ENCODE measurements at places on chromosomes 11 and 22. TPM values are rescaled to one million over a fixed set of nuclear protein-coding genes. Genes with fewer than 3 reads are reported as not detected.

The SLN gene
- not detected for total RNA-seq

The DBX1 gene
- not detected for total RNA-seq

The RAB36 gene
- total RNA-seq, result 3.3 TPM

The ENTHD1 gene
- not detected for total RNA-seq

The KCNJ1 gene
- total RNA-seq, result under 0.01 TPM

The ACTN3 gene
- not detected for total RNA-seq

The FAM227A gene
- total RNA-seq, result 1.5 TPM

The MS4A4A gene
- total RNA-seq, result not detected

The ME3 gene
- 41.0 TPM for total RNA-seq

The IFITM1 gene
- 10.0 TPM for total RNA-seq

The SLC35C1 gene
- 11.0 TPM for total RNA-seq

The DDX25 gene
- total RNA-seq, result not detected

The FLRT1 gene
- total RNA-seq, result not detected

The APOL5 gene
- total RNA-seq, result not detected

The RIMBP3B gene
- not detected for total RNA-seq

The SLC5A4 gene
- 0.93 TPM for total RNA-seq

The SLC22A8 gene
- total RNA-seq, result not detected

The SLC15A3 gene
- 2.7 TPM for total RNA-seq

The AQP11 gene
- 0.29 TPM for total RNA-seq

The CYB5R2 gene
- 1.1 TPM for total RNA-seq

The HTATIP2 gene
- total RNA-seq, result 60.7 TPM

The NAGA gene
- total RNA-seq, result 52.3 TPM

The POLD3 gene
- total RNA-seq, result 22.6 TPM

The OR51E2 gene
- not detected for total RNA-seq

The LDHAL6A gene
- total RNA-seq, result not detected

The DCUN1D5 gene
- total RNA-seq, result 105 TPM

The NRIP3 gene
- 20.0 TPM for total RNA-seq

The SYT8 gene
- not detected for total RNA-seq

The KRTAP5-2 gene
- not detected for total RNA-seq

The OR6T1 gene
- total RNA-seq, result not detected

The FAM118B gene
- 37.3 TPM for total RNA-seq

The MACROD1 gene
- total RNA-seq, result 18.5 TPM

The PRR33 gene
- not detected for total RNA-seq

The GSTT2B gene
- total RNA-seq, result 11.4 TPM

The RBMXL2 gene
- total RNA-seq, result 0.40 TPM

The MRGPRF gene
- total RNA-seq, result not detected

The OR51I1 gene
- total RNA-seq, result not detected

The ACER3 gene
- total RNA-seq, result 44.3 TPM

The PTPRCAP gene
- 0.93 TPM for total RNA-seq

Measured in thoracic aorta endothelial cell (primary cell).